ENCODE measurements at places on chromosomes 3 and 15.

- no peak for DNase-seq
Measured at GRCh38 chr3:37441689-37442088, 267.3 kb upstream of the LRRFIP2 start.

DNA sequence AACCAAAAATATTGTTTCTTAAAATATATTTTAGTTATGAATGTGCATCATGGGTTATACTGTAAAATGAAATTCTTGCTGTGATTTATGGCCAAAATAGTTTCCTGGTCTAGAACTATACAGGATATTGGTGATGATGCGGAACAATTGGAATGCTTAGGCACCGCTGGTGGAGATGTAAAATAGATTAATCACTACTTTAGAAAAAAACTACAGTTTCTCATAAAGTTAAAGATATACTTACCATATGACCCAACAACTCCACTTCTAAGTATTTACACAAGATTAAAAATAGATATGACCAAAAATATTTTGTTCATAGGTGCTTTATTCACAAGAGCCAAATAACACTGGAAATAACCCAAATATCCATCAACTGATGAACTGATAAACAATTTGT is 126.7 kb downstream of the TUSC7 start:
- DNase-seq: no peak

- DNase-seq: no peak
Measured at GRCh38 chr15:36841193-36841592, 259.2 kb downstream of the MEIS2 start.

- peak; percentile 66 for DNase-seq
Measured at GRCh38 chr3:141051443-141052200, 475 bp downstream of the SPSB4 start.

GRCh38 chr15:85733416-85733815 is 61.3 kb downstream of the KLHL25 start:
- DNase-seq: no peak

- no peak for DNase-seq
Measured at GRCh38 chr3:87375231-87375682, 98.9 kb upstream of the POU1F1 start.

GRCh38 chr3:171385086-171385485 is 75.1 kb downstream of the TNIK start:
- DNase-seq: no peak

DNA sequence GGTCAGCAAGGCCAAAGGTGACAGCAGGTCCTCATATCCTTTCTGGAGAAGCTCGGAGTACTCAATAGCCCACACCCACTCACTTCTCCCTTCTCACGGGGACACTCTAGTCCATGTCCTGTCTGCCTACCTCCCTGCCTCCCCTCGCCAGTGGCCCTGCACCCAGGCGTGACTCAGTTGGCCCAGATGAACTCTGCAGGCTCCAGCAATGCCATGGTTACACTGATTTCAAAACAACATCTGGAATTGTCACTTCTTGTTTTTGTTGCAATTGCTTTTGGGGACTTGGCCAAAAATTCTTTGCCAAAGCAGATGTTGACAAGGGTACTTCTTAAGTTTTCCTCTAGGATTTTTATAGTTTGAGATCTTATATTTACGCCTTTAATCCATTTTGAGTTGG is 13.0 kb downstream of the IL16 start:
- DNase-seq: no peak

- no peak for DNase-seq
Measured at GRCh38 chr3:196418601-196419000, 13.6 kb downstream of the UBXN7 start.

DNA sequence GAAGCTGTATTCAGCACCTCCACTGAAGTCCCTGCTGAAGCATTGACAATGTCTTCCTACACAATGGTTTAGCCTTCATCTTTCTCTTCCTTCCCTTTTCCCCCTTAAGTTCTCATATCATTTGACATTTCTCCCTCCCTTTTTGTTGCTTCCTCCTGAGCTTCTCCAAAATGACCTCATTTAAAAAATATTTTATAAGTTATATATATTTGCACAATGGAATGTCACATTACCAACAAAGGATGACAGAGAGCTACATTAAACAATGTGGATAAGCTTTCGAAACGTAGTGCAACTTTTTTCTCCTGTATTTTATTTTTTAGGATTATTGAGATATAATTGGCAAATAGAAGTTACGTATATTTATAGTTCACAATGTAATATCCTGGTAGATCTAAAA is 13.2 kb upstream of the DLG1 start:
- no peak for DNase-seq

- peak; percentile 82 for DNase-seq
Measured at GRCh38 chr3:62951037-62951613, 75.9 kb upstream of the CADPS start.

- DNase-seq: no peak
Measured at GRCh38 chr15:89248584-89248983, 4.8 kb downstream of the FANCI start.

GRCh38 chr15:65217526-65218482 is 6.5 kb upstream of the CILP start:
- DNase-seq: no peak

GRCh38 chr3:64829331-64829730 is 141.5 kb upstream of the ADAMTS9 start:
- DNase-seq: no peak

GRCh38 chr3:46480491-46481195 is 15.9 kb upstream of the LTF start:
- DNase-seq: no peak

DNA sequence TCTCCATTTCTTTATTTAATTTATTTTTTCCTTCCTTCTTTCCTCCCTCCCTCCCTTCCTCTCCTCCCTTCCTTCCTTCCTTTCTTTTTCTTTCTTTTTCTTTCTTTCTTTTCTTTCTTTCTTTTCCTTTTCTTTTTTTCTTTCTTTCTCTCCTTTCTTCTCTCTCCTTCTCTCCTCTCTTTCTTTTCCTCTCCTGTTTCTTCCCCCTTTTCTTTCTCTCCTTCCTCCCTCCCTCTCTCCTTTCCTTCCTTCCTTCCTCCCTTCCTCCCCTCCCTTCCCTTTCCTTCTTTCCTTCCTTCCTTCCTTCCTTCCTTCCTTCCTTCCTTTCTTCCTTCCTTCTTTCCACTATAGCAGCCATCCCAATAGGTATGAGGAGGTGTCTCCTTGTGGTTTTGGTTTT is 6.8 kb upstream of the PDIA5 start:
- DNase-seq: no peak

DNA sequence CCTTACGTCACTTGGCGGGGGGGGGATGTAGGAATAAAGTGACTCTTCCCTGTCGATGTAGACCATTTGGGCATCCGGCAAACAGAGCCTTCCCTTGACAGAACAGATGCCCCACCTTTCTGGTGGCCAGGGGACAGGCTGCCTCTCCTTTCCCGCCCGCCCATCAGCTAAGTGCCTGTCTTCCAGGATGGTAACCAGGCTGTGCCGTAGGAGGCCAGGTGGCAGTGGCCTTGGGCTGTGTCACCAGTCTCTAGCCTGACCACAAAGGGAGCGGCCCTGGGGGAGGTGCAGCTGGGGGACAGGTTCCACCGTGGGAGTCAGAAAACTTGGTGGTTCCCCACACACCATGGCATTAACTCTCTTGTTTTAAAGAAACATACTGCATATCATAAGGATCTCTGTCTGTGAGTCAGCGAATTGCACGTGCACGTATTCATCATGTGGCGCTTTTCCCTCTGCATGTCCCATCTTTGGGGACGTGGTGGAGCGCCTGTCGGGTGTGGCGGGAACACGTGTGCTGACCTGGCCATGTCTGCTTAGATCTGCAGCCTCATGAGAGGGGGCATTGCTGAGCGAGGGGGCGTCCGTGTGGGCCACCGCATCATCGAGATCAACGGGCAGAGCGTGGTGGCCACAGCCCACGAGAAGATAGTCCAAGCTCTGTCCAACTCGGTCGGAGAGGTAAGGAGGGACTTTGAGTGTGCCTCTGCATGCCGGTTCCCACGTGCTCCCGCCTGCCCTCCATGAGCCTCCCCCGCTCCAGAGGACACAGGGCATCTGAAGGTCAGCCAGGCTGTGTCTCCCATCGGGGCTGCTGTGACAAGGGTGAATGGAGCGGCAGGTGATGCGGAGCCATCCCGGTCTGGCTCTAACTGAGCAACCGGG is 156.0 kb downstream of the NSMCE3 start:
- DNase-seq: no peak

DNA sequence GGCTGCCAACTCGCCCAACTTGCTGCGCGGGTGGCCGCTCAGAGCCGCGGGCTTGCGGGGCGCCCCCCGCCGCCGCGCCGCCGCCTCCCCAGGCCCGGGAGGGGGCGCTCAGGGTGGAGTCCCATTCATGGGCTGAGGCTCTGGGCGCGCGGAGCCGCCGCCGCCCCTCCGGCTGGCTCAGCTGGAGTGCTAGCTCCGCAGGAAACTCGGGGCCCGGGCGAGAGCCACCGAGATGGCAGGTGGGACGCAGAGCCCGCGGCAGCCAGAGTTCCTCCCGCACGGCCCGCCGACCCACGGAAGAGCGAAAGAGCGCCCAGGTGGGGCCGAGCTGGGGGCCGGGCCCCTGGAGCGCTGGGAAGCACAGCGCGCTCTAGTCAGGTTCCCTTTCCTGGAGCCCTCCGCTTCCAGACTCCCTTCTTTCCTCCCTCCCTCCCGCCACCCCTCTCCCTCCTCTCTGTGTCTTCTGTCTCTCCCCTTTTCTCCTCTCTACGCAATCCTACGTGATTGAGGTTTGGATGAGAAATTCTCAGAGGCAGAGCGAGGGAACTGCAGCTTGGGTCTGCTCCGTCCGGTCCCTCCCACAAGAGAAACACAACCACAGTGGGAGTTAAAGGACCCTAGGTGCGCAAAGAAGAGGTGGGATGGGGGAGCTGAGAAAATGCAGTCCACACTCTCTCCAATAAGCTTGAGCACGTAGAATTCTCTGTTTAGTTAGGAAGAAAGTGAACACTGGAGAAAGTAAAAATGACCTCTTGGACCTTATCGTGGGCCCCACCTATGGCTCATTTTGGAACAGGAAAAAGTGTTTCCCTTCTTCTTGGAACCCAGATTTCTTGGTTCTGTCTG is 317.3 kb downstream of the FGF12 start:
- peak; percentile 62 for DNase-seq

DNA sequence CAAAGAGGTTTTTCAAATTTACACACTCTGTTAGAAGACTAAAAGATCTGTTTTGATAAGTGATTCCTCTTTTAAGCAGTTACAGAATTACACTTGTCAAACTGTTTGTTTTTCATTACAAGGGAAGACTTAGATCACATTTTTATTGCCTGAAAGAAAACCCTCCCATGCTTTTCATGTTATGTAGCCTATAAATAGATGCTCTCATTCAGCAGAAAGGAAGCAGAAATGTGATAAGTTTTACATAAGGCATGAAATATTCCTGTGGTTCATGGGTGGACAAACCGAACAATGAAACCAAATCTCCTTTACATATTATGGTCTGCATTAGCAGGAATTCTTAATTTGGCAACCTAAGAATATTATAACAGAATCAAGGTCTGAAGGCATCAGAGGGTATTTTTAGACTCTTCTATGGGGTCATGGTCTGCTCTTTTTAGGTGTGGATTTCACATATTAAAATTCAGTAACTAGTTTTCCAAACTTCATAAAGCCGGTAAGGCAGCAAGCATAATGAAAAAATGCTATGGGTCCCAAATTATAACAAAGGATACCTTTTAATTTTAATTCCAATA is 37.3 kb upstream of the FXR1 start:
- no peak for DNase-seq

DNA sequence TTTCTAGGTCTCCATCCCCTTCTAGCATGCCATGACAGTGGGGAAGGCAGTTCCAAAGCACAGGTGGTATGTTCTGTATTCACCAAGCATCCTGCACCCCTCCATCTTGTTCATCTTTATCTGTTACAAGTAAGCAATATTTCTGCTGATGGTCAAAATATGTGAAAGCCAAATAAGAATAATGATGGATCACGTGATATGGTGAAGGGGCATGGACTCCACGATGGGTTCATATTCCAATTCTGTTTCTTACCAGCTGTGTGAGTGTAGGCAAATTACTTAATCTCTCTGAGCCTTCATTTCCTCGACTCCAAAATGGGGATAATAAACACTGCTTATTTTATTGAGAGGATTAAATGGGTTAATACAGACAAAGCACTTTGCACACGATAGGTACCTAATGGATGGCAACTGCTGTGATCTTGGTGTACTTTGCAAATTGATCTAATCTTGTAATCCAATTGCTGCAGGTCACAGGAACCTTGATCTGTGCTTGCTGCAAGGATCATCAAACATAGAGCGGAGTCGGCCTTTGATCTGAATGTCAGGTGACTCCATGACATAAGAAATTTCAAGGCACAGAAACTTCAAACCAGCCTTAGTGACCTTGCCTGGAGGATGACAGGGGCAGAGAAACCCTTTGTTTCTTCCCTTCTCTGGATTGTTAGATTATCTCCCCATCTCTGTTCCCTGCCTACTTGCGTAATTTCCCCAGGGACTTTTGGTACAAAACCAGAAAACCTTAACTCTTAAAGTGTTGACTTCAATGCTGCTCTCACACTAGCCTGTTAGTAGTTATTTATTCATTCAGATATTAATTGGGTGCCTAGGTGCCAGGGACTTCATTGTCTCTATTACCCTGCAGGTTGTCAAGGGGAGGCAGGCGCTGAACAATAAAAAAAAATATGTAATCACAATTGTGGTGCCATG is 25.8 kb downstream of the SIAH2 start:
- no peak for DNase-seq

DNA sequence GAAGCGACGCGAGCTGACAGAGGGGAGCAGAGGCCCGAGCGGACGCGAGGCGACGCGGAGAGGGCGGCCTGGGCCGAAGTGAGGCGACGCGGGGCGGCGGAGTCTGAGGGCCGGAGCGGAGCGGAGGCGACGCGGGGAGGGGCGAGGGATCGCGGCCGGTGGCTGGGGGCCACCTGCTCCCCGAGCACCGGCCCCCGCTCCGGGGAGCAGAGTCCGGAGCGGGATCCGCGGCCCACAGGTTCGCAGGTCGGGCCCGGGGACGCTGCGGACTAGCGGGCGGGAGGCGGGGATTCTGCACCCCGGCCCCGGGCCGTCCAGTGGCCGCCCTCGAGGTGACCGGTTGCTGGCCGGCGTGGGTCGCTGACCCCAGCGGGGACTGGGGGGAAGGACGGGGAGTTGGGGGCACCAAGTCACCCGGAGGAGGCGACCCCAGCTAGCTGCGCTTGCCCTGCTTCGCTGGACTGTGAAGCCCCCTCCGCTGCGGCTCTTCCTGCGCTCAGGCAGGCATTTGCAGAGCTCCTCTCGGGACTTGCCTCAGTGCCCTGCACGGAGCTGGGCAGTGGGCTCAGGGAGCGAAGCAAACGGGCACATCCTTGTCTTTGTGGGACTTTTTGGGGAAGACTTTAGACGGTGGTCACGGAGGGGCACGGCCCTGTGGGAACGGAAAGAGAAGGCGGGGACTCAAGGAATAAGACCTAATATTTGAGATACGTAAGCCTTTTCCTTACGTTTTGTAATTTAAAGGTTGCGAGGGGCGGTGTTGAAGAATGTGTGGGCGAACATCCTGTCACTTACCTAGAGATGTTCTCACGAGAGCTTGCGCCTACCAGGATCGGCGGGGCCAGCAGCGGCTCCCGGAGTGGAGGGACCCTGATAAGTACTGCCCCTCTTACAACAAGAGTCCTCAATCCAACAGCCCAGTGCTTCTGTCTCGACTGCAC is 566 bp downstream of the HMCES start:
- peak; percentile 76 for DNase-seq

GRCh38 chr3:56861511-56861910 is 59.8 kb upstream of the ARHGEF3 start:
- DNase-seq: no peak

GRCh38 chr3:142636050-142636449 is 39.9 kb downstream of the PLS1 start:
- DNase-seq: no peak

- no peak for DNase-seq
Measured at GRCh38 chr3:119160361-119160760, 13.0 kb upstream of the UPK1B start.

Data from H9 (cell line).